ENCODE measurements at places on chromosomes 3 and 15. TPM values are rescaled to one million over a fixed set of nuclear protein-coding genes. Genes with fewer than 3 reads are reported as not detected.

WDR72 gene
- not detected for total RNA-seq

TMC3 gene
- not detected for total RNA-seq

CHRNA7 gene
- total RNA-seq: not detected

UBE2E2 gene
- 4.7 TPM for total RNA-seq

IFT122 gene
- total RNA-seq: 39.8 TPM

SPATA12 gene
- total RNA-seq: not detected

ANKRD34C gene
- total RNA-seq: not detected

NCEH1 gene
- total RNA-seq: 4.4 TPM

C3orf52 gene
- 6.5 TPM for total RNA-seq

NR1I2 gene
- 0.60 TPM for total RNA-seq

MUC13 gene
- total RNA-seq: not detected

PTPRG gene
- total RNA-seq: 0.11 TPM

MYD88 gene
- total RNA-seq: 41.2 TPM

SETD5 gene
- total RNA-seq: 158 TPM

CADPS gene
- total RNA-seq: not detected

SNTN gene
- not detected for total RNA-seq

ADCY5 gene
- total RNA-seq: not detected

ATOSA gene
- total RNA-seq: 36.5 TPM

IGSF10 gene
- not detected for total RNA-seq

CCPG1 gene
- total RNA-seq: 15.8 TPM

C15orf62 gene
- total RNA-seq: 0.52 TPM

MESP2 gene
- not detected for total RNA-seq

ITPR1 gene
- total RNA-seq: 70.7 TPM

GMPS gene
- total RNA-seq: 116 TPM

TRH gene
- not detected for total RNA-seq

CEP19 gene
- total RNA-seq: 2.0 TPM

COL6A5 gene
- total RNA-seq: not detected

TRPM1 gene
- not detected for total RNA-seq

P2RY12 gene
- not detected for total RNA-seq

TMEM158 gene
- total RNA-seq: not detected

CCR8 gene
- 0.53 TPM for total RNA-seq

ZPLD1 gene
- total RNA-seq: not detected

IL1RAP gene
- 24.4 TPM for total RNA-seq

GHSR gene
- not detected for total RNA-seq

NDN gene
- total RNA-seq: 0.27 TPM

MAP2K5 gene
- 23.9 TPM for total RNA-seq

GOLGA8G gene
- not detected for total RNA-seq

MGLL gene
- 0.29 TPM for total RNA-seq

PLIN1 gene
- 0.43 TPM for total RNA-seq

TNFAIP8L3 gene
- not detected for total RNA-seq

ITGB5 gene
- 1.5 TPM for total RNA-seq
